ENCODE measurements at places on chromosomes 2 and 18.
A peak's percentile ranks its signal among the peaks of the same experiment; 100 is the strongest.

DNA sequence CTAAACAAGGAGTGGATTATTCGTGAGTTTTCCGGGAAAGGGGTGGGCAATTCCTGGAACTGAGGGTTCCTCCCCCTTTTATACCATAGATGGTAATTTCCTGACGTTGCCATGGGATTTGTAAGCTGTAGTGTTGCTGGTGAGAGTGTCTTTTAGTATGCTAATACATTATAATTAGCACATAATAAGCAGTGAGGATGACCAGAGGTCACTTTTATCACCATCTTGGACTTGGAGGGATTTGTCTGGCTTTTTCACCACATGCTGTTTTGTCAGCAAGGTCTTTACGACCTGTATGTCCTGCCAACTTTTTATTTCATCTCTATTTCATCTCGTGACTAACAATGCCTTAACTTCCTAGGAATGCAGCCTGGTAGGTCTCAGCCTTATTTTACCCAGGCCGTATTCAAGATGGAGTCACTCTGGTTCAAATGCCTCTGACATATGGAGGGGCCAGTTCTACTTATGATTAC is 124.8 kb upstream of the B3GNT2 start:
- no peak for DNase-seq

GRCh38 chr2:64492821-64493220 is 31.3 kb upstream of the AFTPH start:
- DNase-seq = no peak

- no peak for DNase-seq
Observed at GRCh38 chr2:71919708-71920107, 228.0 kb downstream of the CYP26B1 start.

GRCh38 chr2:99169534-99169933 is 11.3 kb downstream of the MITD1 start:
- no peak for DNase-seq

GRCh38 chr2:176331646-176332045 is 62.4 kb downstream of the MTX2 start:
- DNase-seq = no peak

DNA sequence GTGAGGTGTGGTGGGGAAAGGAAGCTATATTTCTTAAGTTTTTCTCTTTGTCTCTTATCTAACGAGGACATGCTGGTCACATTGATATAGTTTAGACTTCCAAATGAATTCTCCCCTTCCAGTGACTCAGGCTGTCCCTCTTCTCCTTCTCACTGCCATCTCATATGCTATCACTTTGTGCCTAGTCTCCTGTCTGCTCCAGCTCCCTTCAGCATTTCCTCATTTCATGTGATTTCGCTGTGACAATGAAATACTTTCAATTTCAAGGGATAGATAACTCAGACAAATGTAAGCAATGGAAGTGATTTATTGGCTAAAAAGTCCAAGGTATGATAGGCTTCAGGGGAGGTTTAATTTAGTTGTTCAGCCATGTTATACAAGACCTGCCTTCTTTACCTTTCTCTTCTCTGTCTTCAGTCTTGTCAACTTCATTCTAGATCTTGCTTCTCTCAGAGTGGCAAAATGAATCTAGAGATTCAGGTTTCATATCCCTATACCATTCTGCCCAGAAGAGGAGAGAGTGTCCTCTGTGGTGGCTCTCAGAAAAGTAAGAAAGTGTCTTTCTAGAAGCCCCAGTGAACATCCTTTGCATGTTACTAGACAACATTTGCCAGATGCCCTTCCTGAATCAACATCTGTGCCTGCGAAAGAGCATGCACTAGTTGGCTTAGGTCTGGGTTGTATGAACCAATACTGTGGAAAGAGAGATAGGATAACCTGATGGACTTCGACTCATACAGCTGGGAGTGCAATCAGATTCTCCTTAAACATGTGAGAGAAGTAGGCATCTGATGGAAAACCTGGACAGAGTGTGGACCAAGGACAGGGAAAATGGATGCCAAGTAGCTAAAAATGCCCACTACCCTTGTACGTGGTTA is 29.9 kb upstream of the GPR155 start:
- no peak for DNase-seq

- DNase-seq = no peak
Observed at GRCh38 chr2:214293593-214293992, 117.3 kb upstream of the VWC2L start.

GRCh38 chr2:105522645-105523044 is 123.8 kb upstream of the FHL2 start:
- no peak for DNase-seq

DNA sequence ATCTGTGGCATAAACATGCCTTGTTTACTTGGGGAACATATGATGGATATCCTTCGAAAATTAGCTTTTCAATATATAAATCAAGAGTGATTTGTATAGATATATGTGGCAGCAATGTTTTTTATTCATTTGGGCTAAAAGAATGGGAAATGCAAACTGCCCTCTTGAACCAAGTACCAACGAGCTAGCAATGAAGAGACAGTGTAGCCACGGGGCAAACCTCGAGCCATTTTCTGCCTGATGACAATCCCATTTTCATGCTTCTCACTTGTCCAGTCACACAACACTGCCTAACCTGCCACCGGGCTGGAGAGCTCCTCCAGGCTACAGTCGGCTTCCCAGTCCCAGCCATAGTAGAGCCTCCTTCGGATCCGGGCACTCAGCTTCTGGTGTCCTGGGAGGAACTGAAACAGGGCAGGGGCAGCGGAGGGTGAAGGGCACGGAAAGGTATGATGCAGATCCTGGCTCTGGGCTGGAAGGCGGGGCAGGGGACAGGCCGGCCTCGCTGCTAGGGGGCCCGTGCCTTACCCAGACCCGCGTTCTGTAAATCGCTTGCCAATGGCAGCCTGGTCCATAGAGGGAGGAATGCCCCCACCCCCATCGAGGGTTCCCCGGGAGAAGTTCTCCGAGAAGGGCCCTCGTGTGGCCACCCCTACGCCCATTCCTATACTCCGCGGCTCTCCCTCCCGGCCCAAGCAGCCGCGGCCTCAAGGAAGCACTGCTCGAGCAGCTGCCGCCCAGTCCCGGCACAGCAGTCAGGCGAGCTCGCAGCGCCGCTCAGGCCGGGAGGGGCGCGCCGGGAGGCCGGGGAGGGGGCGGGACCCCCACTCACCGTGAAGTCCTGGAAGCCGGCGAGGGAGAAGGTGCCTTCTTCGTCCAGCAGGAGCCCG is 552 bp downstream of the CNPPD1 start:
- DNase-seq = peak; percentile 43

- no peak for DNase-seq
Observed at GRCh38 chr2:100453853-100454252, 16.4 kb upstream of the NMS start.

DNA sequence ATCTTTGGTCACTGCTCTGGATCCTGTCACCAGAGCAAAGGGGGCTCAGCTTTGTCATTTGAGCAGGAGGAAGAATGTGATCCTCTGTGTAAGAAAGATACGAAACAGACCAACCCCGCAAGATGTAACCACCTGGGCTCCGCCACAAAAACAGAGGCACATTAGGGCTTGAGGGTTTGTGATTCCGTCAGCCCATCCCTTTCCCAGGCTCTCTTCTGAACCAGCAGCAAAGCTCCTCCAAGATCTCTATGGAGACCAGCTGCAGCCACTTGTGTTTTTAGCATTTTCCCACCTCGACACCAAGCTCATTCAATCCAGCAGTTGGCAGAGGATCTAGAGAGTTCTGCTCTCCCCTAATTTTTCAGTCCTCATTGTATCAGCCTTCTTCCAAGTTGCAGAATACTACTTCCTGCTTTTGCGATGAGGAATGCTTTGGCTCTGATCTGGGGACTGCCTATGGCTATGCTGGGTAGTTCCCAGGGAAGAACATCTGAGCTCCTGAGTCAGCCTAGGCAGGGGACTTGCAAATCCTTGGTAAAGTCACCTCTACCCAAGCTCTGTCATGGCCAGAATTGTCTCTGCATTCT is 139.6 kb upstream of the RAB12 start:
- no peak for DNase-seq

DNA sequence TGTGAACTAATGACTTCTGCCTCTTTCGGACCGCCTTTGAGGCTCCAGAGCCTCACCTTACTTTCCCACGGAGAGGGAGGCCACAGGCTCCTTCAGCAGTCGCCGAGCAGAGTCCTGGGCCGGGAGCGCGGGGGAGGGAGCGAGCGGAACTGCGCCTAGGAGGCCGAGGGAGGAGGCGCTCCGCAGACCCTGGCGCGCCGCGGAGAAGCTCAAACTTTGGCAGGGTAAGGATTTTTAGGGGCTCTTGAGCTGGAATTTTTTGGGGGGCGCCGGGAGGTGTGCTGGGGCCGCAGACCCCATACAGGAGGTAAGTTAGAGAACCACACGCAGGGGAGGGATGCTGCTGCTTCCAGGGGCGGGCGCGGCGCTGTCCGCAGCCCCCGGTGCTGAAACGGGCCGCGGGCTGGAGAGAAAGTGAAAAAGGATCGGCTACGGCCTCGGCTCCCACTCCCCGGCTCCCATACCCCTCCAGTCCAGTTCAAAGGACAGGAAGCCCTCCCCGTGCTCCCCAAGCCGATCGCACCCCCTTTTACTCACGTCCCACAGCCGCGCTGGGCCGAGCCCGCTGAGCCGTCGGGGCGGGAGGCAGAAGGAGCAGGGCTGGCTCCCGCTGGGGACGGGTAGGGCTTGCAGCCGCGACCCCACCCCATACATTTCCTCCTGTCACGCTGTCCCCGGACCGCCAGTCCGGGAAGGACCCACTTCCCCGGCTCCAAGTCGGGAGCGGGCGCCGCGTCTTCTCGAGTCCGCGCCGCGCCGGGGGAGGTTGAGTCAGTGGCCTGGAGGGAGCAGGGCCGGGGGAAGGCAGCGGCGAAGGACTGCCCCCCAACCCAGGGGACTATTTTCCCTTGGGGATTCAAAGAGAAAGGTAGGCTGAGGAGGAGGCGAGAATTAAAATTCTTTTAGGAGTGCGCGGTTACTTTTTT is at the start of gene CNGA3:
CNGA3 (plus strand) TSS at position 146 of the 926 bp plus-strand sequence. CDS start 23,520 bp downstream, outside the sequence.
- DNase-seq = no peak

- no peak for DNase-seq
Observed at GRCh38 chr18:22838639-22839277, 94.4 kb upstream of the RBBP8 start.

- DNase-seq = no peak
Observed at GRCh38 chr18:63590966-63591695, 4.0 kb downstream of the SERPINB13 start.

- no peak for DNase-seq
Observed at GRCh38 chr2:43144263-43144662, 82.1 kb downstream of the ZFP36L2 start.

- no peak for DNase-seq
Observed at GRCh38 chr2:184481865-184482264, 116.5 kb upstream of the ZNF804A start.

DNA sequence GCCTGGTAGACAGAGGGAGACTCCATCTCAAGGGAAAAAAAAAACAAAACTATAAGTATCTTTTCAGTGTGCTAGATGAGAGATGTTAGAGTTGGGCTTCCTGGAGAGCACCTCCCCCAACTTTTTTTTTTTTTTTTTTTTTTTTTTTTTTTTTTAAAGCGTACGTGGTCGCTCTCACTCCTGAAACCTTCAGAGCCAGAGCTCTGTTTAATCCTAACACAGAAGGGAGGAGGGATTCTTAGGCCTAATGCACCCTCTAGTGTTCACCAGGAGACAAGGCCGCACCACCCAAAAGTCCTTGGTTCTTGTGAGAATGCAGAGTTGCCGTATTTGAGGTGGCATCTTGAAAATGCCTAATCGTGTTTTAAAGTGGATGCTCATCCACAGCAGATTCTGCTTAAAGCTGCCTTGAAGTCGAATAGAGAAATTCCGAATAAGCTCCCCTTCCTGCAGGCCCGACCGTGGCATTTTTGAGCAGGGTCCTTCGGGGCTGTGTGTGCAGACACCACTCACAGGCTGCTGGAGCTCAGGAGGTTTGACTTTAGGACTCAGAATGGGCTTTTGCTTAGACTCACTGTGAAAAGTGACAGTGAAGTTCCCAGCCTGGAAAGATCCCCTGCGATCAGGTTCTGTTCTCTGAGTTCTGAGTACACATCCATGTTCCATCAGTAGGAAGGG is 252.6 kb downstream of the AGAP1 start:
- peak; percentile 27 for DNase-seq

DNA sequence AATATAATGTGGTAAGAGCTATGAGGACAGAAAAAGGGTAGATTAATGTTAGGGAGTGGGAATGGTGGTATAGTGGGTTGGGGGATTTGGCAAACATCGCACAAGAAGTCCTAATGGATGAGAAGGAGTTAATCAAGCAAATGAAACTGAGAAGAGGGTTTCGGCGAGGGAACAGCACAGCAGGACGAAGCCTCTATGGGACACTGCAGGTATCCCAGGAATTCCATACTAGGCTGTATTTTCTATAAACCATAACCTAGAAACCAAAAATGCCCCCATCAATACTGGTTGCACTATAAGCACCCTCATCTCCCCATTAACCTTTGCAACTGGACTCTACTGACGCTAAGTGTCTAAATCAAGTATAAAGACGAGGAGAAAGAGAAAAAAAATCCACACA is 10.3 kb downstream of the WDFY1 start:
- no peak for DNase-seq

DNA sequence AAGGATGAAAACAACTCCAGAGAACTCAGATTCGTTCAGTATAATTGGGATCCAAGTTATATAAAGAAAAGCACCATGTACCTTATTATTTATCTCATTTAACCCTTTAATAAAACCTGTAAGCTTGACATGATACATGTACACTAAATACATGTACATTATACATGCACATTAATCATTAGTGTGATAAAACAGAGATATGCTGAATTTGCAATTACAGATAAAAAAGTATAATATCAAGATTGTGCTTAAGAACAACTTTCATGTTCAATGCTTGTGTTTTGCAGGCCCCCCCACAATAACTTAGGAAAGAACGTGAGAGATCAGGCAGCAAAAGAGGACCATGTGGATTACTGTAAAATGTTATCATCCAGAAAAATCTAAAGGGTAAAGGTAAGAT is 385.4 kb upstream of the GYPC start:
- DNase-seq = no peak

GRCh38 chr2:240685771-240686371 is 3.2 kb upstream of the AQP12B start:
- DNase-seq = no peak

- no peak for DNase-seq
Observed at GRCh38 chr18:71327850-71328249, 1039.0 kb downstream of the SOCS6 start.

DNA sequence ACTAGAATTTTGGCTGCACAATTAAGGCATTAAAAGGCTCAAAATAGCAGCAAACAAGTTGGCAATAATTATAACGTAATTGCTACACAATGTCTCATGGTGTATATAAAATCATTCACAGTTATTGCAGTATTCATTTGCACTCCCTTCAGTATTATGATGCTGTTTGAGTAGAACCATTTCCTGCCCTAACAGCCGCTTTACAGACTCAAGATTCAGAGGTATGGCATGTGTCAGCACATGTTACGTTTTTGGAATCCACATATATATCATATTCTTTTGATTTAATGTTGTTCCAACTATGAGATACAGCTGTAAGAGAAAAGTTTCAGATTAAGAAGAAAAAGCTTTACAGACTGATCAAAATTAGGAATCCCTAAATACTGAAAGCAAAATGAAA is 56.3 kb upstream of the NCKAP5 start:
- no peak for DNase-seq

All from CD4-positive, alpha-beta T cell treated with Interleukin-17A for 4 hours (primary cell).